CD4-positive, alpha-beta T cell treated with Interleukin-4 for 1 hour (primary cell): ENCODE measurements at places on chromosomes 3 and 15.

- DNase-seq, result no peak
These were observed 213.9 kb downstream of the TP63 start for GRCh38 chr3:189845069-189845468.

- no peak for DNase-seq
These were observed 45.2 kb downstream of the CMC1 start for GRCh38 chr3:28286595-28286994.

GRCh38 chr15:62752657-62753517, 289.7 kb upstream of the TPM1 start:
- no peak for DNase-seq

DNA sequence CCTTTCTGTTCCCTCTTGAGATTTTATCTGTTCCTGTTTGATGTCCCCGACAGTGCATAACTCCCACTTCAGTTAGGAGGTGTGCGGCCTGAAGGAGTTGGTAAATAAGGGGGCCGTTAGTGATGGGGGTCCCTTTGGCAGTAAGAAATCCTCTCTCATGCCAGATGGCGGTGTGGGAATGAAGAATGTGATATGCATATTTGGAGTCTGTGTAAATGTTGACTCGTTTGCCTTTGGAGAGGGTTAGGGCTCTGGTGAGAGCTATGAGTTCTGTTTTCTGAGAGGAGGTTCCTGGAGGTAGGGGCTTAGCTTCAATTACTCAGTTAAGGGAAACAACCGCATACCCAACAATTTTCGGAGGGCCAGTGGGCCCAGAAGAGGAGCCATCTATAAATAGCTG, 38.8 kb upstream of the RNF7 start:
- no peak for DNase-seq

GRCh38 chr3:58137306-58137705, 73.5 kb downstream of the DNASE1L3 start:
- no peak for DNase-seq

- no peak for DNase-seq
These were observed 422.2 kb upstream of the SGO1 start for GRCh38 chr3:20608054-20608738.

- no peak for DNase-seq
These were observed 66.5 kb downstream of the LEKR1 start for GRCh38 chr3:156892701-156893100.

DNA sequence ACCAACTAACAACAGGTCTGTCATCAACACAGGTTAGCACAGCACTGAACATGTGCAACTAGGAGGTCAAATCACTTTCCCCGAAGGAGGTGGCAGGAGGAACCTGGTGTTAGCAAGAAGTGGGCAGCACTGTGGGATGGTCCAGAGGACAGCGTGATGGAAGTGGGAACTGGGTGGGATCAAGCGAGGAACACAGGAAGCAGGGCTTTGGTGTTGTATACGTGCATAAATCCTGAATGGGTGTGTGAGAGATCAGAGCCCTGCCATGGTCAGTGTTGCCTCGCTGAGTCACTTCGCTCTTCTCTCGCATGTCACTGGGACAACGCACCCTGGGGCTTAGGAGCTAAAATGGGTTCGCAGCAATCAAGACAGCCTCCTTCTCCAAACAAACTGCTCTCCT, 62.1 kb downstream of the MOBP start:
- DNase-seq, result no peak

GRCh38 chr15:49085696-49086459, 39.6 kb upstream of the SECISBP2L start:
- no peak for DNase-seq

- DNase-seq, result no peak
These were observed 13.8 kb downstream of the TMEM266 start for GRCh38 chr15:76073554-76073953.

GRCh38 chr15:66566963-66567531, 1.2 kb upstream of the LCTL start:
- peak; percentile 64 for DNase-seq

GRCh38 chr3:57951066-57951882, 56.9 kb upstream of the FLNB start:
- peak; percentile 43 for DNase-seq

DNA sequence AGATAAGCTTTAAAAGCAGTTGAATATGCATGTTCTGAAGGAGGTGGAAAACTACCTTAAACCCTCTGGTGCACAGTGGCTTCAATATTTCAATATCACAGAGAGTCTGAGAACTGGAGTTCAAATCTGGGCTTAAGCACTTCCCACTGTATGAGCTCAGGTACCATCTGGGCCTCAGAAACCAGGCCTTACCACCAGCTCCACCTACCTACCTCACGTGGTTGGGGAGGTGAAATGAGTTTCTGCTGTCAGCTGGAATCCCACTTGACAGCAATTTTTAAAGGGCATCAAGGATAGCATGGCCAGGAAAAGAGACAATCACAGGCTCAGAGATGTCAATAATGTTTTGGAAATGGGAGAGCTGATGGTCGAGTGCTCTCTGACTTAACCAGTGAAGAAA, 5.0 kb downstream of the CHCHD4 start:
- DNase-seq, result no peak

DNA sequence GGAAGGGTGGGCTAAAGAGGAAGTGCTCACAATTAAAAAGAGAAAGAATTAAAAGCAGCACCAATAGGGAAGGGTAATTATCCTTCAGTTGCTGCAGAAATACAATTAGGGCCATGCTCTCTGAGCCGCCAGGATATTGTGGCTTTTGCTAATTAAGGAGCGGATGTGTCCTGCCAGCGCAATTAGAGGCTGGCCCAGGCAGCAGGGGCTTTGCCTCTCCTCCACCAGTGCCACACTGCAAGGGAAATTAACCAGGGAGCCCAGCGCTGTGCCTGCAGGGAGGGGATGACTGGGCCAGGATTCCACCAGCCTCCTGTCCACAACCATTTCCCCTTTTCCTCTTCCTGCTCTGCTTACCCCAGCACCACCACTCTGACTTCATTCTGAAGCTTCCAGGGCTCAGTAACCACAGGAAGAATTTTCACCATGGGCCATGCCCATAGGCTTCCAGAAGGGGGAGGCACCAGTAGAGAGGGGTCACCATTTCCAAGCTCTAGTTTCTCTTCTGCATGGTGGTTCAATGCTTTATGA, 10.4 kb upstream of the AEN start:
- no peak for DNase-seq

DNA sequence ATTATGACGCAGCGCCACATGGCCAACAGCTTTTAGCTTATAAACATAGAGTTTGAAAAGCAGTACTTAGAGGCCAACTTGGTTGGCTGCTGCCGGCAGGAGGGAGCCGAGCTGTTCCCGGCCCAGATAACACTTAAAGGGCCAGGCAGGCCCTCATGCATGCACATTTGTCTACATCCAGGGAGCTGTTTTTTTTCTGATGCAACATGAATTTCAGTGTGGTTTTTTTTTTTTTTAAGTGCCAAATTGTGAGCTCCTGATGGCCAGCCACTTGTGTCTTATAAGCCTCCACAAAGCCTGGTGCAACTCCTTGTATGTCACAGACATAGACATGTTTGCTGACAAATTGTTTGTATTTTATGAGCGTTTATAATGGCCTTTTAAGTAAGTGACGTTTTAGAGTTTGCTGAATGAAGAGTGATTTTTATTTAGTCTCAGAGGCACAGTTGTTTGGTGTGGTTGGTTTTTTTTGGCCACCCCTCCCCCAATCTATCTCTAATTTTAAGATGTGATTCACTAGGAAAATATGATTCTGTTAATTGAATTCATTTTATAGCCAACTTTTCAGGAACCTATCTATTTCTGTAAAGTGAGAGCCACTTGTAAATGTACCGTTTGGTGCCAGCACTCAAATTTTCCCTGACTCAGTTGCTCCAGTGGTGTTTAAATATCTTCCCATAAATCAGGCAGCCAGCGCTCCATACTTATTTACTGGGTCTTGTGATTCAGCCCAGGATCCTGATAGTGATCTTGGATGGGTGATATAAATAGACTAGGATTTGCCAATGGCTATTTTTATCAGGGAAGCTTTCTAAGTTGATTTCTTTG, 134.3 kb downstream of the VGLL4 start:
- DNase-seq, result no peak

- no peak for DNase-seq
These were observed 790.1 kb upstream of the CFAP20DC start for GRCh38 chr3:59839810-59840515.

- DNase-seq, result no peak
These were observed 307.2 kb upstream of the TRIM42 start for GRCh38 chr3:140370686-140371085.

DNA sequence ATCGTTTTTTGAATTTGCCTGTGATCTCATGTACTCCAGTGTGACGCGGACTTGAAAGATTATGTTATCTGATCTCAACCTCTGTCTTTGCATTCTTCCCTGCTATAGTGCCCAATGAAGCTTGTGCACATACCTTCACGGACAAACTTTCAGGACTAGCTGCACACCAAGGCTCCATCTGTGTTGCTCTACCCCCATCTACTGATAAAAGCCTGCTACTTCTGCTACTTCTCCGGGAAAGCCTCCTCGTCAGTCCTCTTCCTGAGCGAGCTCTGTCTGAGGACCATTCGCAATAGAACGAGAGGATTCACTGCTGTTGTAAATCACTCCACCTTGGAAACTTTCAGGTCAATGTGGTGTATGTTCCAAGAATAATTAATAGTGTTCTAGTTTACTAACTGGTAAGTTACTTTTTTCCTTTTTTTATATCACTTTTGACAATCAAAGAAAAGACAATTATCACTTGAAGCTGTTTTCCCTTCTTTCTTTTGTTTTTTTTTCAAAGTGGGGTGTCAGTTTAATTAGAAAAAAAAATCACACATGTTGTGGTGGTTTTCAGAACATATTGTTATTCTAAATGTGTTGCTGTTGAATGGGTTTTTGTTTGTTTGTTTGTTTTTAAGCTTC, 217.6 kb downstream of the ARRDC4 start:
- DNase-seq, result peak; percentile 47

GRCh38 chr3:16243706-16244490, 20.8 kb downstream of the DPH3 start:
- DNase-seq, result no peak

DNA sequence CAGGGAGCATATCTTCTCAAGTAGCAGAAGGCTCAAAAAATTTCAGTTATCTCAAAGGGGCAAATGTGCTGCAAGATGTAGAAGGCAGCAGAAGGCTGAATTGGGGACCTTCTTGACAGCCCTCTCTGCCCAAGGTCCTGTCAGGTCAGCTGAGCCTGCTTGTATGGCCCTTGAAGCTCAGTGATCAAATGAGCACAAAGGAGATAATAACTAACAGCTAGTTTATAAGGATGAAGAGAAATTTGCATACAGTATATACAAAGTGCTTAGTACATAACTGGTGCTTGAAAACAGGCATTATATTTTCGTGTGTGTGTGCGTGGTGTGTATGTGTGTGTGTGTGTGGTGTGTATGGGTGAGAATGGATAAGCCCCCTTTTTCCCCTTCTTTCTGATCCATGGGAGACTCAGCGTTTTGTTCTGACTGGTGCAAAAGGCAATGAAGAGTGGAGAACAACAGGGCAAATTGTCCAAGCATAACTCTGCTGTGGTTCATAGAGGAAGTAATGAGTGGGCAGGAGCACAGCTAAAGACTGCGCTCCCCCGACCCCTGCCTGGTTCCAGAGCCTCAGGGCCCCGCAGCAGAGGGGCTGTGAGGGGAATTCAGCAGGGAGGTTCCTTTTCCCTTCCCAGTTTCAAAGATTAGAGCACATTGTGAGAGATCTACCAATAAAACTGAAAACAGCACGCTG, 356.8 kb upstream of the NR2F2 start:
- no peak for DNase-seq

DNA sequence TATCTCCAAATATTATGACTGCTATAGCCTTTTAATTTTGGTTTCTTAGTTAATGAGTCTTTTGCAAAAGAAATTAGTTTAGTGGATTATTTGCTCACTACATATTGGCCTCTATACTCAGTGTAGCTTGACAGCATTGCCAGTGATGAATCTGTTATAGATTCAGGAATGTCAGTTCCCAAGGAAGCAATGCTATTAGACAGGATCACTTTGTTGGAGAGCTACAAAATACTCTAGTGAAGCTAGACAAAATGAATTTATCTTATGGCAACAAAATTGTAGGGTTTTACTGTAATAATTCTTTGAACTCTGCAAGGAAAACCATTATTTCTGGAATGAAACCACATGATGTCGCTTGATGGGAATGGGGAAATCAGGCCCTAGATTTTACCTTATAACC, 543.3 kb downstream of the SQOR start:
- no peak for DNase-seq

GRCh38 chr3:42589382-42590109, 1.1 kb upstream of the SS18L2 start:
- DNase-seq, result no peak

GRCh38 chr3:169218314-169218983, 445.1 kb downstream of the MECOM start:
- DNase-seq, result no peak

DNA sequence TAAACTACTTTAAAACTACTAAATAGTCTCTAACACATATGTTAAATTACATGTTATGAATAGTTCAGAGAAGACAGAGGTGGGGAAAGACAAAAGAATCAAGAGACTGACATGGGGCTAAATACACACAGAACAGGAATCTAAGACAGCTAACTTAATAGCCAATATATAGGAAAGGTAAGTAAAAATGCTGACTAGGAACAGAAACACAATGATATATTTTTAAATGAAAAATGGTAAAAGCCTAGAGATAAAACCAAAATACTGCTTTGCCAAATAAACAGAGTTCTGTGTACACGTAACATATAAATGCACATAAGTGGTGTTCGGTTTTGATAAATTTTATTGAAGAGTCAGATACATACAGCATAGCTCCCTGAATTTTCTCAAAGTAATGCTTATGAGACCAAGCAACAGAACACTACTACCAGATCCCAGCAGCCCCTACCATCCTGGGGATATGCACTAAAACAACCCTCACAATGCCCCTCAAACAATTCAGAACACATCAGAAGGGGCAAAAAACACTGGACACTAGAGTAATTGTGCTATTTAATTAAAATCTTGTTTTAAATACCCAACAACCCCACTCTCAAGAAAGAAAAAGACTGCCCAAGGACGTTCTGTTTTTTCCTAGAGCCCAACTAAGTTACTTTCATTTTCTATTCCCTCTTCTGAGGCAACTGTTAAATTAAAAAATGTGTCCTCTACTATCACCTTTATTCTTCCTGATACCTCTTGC, 121.1 kb downstream of the ADAM10 start:
- DNase-seq, result no peak

DNA sequence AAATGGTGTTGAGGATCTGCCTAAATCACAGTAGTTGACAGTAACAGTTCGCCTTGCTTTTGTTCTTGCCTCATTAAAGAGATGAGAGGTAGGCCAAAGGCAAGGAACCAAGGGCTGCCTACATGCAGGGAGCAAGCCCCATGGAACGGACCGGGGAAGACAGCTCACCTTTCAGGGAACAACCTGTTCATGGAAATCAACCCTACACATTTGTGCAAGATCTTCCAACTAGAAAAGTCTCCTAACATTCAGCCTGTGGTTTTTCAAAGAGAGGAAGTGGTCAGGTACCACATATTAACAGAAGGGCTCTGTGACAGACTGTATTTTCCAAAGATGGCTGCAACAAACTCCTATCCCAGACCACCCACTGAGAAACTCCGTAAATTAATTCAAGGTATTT, 1031.8 kb upstream of the NR2F2 start:
- DNase-seq, result no peak

DNA sequence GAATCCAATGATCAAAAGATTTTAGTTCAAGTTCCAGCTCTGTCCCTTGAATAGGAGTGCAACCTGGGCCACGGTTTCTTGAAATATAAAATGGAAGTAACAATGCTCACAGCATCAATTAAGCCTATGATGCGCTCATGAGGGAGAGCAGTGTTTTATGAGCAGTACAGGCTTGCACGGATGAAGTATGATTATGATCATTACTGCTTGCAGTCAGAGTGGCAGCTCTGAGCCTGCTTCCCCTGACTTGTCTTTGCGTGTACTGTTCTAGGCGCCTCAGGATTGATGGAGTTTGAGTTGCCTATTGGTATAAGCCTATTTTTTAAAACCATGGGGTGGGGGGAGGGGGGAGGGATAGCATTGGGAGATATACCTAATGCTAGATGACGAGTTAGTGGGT, 37.0 kb downstream of the ITGB5 start:
- DNase-seq, result no peak
